ENCODE measurements at places on chromosomes 16 and 17. TPM values are rescaled to one million over a fixed set of nuclear protein-coding genes. Genes with fewer than 3 reads are reported as not detected.

- DNase-seq = no peak
- H3K27me3 ChIP-seq = no peaks in the 10 kb centered on the region
- H3K36me3 ChIP-seq = no peaks in the 10 kb centered on the region
- H3K4me1 ChIP-seq = no peaks in the 10 kb centered on the region
- no peak overlapping the region for H3K4me3 ChIP-seq
These were observed 19.8 kb upstream of the PITPNA start for GRCh38 chr17:1582374-1582773.

SHISA9 gene
- 0.35 TPM for total RNA-seq

- peaks cover 57% of the 10 kb centered on the region for H3K4me1 ChIP-seq
- no peaks in the 10 kb centered on the region for H3K27me3 ChIP-seq
- H3K36me3 ChIP-seq = no peaks in the 10 kb centered on the region
- no peak overlapping the region for H3K4me3 ChIP-seq
- no peak for DNase-seq
These were observed 1.8 kb upstream of the WIPI1 start for GRCh38 chr17:68459037-68459639.

- H3K4me1 ChIP-seq = no peaks in the 10 kb centered on the region
- H3K36me3 ChIP-seq = no peaks in the 10 kb centered on the region
- H3K27me3 ChIP-seq = no peaks in the 10 kb centered on the region
These were observed 7.8 kb downstream of the NACA2 start for GRCh38 chr17:61583242-61583641.

DNA sequence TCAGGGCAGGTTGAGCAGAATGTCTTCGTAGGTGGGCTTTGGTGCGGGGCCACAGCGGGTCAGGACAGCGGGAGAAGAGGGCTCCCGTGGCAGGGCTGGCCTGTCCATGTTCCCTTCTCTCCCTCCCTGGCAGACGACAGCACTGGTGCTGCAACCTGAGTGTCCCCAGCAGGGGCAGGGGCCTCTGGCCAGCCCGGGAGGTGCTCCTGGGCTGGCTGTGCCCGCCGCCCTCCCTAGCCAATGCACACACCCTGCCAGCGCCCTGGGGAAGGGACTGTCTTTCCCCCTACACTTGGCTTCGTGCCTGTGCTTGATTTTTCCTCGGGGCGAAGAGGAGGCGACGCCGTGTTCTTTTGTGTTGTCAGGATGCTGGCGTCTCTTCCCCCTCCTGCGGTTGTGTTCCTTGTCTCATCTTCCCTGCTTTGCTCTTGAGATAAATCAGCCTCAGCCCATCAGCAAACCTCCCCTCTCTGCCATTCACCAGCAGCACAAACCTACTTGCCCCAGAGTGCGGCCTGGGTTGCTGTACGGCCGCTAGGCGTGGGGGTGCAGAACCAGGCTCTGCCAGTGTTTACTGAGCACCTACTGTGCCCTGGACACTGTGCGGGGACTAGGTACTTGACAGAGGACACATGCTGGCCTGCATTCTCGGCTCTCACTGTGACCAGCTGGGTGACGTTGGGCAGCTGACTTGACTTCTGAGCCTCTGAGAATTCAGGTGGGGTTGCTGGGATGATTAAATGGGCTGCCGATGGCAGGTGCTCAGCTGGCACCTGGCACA, 237.3 kb upstream of the CIBAR2 start:
- no peak overlapping the region for H3K4me3 ChIP-seq
- H3K36me3 ChIP-seq = no peaks in the 10 kb centered on the region
- no peak overlapping the region for H3K27ac ChIP-seq
- no peaks in the 10 kb centered on the region for H3K4me1 ChIP-seq
- no peaks in the 10 kb centered on the region for H3K27me3 ChIP-seq

GRCh38 chr16:89602273-89602951, 11.0 kb upstream of the DPEP1 start:
- H3K4me1 ChIP-seq = peaks cover 11% of the 10 kb centered on the region
- no peaks in the 10 kb centered on the region for H3K36me3 ChIP-seq
- H3K27ac ChIP-seq = no peak overlapping the region
- no peak overlapping the region for H3K4me3 ChIP-seq
- no peaks in the 10 kb centered on the region for H3K27me3 ChIP-seq
- peak; percentile 72 for DNase-seq
